CD4-positive, alpha-beta T cell treated with Interleukin-15 for 4 hours (primary cell): ENCODE measurements at places on chromosomes 13 and 19.

DNA sequence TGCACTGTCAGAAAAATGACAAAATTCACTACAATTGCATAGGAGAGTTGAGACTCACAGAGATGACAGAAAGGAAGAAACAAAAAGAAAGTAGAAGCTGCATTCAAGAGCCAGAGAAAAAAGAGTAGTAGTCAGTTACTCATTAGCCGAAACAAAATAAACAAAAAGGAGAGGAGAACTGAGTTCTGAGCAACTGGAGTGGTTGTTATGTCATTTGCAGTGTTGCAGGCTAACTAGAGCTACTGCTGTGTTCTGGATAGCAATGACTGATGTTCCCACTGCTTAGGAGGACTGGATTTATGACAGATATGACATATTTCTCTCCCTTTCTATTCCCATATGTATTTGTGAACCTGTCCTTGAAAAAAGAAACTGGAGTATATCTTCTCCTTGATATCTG is 482.6 kb downstream of the RFC3 start:
- DNase-seq: no peak

DNA sequence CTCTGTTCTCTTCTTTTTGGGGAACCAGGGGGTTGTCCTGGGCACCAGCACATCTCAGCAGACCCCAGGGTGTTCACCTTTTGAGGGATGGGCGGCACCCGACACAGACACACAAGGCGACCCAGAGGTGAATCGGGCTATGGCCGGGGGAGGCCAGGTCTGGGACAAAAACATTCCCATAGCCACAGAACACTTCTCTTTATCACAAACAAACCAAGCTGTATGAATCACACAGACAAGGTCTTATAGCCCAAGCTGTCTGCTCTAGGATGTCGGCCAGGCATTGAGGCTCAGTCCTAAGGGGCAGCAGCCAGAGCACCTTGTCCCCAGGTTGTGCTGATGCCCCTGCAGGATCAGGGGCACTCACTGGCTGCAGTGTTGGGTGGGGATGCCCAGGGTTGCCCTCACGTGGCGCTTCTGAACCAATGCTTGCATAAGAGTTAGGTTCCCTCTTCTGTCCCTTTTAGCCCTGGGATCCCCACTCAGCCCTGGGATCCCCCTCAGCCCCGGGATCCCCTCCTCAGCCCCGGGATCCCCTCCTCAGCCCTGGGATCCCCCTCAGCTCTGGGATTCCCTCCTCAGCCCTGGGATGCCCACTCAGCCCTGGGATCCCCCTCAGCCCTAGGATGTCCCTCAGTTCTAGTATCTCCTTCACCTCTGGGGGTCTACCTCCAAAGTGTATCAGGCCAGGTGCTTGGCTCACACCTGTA is 26.9 kb downstream of the MAU2 start:
- DNase-seq: no peak

DNA sequence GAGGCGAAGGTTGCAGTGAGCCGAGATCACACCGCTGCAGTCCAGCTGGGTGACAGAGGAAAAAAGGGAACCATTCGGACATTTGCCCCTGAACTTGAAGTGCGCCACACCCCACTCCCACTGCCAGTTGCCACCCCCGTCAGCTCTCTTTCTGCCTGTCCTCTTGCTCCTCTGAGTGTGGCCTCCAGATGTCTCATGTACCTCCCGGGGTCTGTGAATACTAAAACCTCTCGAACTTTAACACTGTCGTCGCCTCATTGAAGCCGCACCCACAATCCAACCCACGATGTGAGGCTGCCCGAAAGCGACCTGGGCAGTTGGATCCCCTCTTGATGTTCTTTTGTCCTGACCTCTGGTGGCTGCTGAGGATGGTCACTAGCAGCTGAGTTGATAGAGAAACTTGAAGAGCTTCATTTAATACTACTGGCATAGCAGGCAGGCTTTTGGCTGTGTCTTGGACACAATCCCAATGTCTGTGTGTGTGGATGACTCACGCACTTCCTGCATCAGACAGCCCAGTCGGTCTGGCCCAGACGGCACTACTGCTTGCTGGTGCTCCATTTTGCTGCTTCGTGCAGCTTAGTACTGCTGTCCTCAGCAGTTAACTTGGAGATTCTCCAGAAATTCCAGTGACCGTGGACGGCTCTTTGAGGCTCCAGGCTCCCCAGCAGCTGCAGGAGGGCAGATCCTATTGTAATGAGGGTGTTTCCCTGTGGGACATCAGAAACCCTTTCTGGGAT is 4.2 kb downstream of the FPR3 start:
- no peak for DNase-seq

- DNase-seq: no peak
Observed at GRCh38 chr19:31125071-31125470, 224.2 kb downstream of the TSHZ3 start.

DNA sequence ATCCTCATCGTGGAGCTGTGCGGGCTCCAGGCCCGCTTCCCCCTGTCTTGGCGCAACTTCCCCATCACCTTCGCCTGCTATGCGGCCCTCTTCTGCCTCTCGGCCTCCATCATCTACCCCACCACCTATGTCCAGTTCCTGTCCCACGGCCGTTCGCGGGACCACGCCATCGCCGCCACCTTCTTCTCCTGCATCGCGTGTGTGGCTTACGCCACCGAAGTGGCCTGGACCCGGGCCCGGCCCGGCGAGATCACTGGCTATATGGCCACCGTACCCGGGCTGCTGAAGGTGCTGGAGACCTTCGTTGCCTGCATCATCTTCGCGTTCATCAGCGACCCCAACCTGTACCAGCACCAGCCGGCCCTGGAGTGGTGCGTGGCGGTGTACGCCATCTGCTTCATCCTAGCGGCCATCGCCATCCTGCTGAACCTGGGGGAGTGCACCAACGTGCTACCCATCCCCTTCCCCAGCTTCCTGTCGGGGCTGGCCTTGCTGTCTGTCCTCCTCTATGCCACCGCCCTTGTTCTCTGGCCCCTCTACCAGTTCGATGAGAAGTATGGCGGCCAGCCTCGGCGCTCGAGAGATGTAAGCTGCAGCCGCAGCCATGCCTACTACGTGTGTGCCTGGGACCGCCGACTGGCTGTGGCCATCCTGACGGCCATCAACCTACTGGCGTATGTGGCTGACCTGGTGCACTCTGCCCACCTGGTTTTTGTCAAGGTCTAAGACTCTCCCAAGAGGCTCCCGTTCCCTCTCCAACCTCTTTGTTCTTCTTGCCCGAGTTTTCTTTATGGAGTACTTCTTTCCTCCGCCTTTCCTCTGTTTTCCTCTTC is 6.3 kb downstream of the MYADM start:
- no peak for DNase-seq

DNA sequence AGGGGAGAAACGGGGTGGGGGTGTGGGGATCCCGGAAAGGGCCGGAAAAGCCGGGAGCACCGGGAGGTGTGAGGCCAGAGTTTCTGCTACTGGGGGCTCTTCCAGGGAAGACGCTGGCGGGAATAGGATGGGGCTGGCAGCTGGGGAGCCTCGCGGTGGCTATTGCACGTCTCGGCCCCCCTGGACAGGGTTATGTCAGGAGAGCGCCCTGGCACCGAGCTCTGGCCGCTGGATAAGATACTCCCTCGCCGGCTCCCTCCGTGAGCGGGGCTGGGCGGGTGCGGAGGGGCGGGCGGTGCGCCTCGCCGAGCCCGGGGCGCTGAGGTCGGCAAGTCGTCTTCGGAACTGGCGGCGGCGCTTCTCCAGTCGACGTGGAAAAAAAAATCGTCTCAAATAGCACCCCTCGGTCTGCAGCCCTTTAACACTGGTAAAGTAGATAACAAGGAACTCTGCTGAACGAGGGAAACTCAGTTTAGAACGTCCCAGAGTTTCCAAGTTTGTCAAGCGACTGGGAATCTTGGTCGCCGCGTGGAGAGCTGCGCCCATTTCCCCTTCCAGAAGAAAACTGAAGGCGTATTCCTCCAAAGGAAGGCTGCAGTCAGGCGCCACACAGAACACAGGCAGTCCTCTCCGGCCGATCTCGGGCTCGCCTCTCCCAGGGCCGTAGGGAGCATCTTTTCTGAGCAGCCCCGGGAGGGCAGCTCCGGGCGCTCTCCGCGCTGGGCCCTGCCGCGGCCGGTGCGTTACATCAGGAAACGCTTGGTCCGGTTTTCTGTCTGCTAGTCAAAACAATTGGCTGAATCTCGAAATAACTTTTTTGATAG is 115.1 kb downstream of the KCNRG start:
- DNase-seq: no peak
